ENCODE measurements at places on chromosomes 3 and 15.

DNA sequence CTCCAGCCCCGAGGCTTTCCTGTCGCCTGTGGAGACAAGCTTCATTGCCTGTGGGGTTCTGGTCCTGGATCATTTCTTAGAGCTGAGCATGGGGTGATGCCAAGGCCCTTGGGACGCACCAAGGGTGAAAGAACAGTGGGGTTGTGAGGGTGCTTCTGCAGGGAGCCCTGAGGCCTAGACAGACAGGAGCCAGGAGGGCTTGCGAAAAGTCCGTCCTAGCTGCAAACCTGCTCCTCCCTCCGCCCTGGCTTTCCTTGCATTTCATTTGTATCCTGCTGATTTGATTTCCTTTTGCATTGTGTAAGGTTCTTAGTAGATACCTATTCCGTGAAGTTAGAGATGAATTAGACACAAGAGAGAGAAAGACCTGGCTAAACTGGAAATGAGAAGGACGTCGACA, 286.9 kb upstream of the C2CD4B start:
- no peak for DNase-seq

DNA sequence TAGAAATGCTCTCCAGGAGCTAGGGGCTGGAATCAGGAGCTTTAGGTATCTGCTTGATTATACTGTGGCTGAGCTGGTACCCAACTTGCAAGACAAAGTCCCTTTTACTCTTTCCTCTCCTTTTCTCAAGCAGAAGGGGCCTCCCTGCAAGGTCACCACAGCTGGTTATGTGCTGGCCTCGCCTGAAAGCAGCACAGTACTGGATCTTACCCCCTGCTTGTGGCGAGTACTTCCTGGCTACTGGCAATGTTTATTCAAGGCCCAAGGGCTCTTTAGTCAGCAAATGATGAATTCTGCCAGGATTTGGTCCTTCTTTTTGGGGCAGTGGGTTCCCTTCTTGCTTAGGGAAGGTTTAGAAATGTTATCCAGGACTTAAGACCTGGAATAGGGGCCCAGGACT, 234.6 kb downstream of the RAP2B start:
- no peak for DNase-seq

DNA sequence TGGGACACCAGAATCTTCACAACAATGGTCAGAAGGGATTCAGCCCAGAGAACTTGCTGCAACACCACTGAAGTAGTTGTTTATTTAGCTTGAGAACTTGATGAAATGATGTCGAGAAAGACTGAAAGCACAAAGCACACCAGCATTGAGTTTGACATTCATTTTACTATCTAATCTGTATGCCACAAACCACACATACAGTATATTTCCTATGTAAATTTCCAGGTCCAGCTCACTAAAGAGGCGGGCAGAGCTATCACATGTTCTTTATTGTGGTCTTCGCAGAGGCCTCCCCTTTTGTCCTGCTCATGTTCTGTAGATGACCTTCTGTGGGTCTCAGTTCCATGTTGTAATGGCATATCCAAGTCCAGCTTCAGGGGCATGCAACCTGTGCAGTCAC, 10.4 kb upstream of the FMN1 start:
- no peak for DNase-seq

- no peak for DNase-seq
These were observed 6.8 kb upstream of the ADPGK start for GRCh38 chr15:72790302-72790910.

GRCh38 chr15:48121849-48122248, 1.1 kb downstream of the SLC24A5 start:
- DNase-seq, result no peak

DNA sequence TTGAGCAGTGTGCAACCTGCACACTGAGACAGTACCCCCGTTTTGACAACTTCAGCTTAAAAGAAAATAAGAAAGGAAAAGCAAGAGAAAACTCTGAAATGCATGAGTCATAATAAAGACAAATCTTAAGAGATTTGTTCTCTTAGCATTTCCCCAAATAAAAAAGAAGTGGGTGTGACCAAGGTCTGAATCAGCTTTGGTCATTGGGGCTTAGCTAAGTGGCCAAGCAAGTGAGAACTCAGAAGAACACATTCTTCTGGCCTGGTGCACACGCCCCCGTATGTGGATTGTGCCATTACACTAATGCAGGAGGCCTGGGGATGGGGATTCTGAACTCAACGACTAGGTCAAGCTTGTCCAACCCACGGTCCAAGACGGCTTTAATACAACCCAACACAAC, 56.9 kb upstream of the PDZRN3 start:
- no peak for DNase-seq

DNA sequence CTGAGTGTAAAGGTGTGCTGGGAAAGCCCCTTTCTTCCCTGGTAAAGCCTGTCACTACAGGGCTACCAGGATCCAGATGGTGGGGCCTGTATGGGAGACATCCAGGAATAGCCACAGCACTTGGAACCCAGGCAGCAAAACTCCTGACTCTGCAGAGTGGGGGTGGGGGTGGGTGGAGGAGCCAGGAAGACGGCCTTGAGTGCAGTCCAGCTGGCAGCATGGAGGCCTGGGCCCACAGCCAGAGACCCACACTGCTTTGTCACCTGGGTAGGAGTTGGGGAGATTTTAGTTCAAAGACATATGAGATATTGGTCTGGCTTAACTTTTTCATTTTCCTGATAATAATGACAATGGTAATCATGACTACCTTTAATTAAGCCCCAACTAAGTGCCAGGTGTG, 116.7 kb upstream of the MRPS22 start:
- DNase-seq, result no peak

DNA sequence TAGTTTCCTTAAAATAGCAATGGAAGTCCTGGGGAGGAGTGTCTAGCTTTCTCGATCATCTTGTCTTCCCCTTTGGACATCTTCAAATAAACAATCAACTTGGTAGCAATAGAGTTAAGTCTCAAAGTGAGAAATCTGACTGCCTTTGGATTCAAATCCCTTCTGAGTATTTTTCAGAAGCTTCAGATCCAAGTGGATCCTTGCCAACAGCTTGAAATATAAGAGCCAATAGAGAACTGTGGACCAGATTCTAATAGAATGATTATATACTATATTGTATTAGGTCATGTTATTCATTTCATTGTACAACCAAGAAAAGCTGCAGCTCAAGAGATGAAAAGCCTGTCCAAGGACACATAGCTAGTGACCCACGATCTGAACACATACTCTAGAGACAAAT, 60.2 kb downstream of the SYNPR start:
- DNase-seq, result no peak

GRCh38 chr15:81785679-81786078, 260.1 kb downstream of the MEX3B start:
- no peak for DNase-seq

DNA sequence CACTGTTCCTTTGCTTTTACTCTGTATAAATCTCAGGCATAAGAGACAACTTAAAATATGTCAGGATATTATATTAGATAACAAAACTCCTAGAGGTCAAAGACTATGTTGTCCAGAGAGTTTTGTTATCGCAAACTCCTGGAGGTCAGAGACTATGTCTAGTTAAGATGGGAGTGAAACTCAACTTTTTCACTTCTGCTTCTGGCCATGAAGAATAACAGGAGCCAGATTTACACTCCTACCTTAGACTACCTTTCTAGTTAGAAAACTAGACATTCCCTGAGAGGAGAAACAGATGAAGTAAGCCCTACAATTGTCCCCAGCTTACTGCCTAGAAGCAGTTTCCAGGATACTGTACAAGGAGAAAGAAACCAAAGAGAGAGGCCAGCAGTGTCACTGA, 255.4 kb upstream of the UBE2E1 start:
- no peak for DNase-seq
